Stimulated activated CD4-positive, alpha-beta T cell treated with anti-CD3 and anti-CD28 coated beads, Interleukin-1b, Interleukin-23, amount 100 ng/mL, for 4 hours (primary cell): ENCODE measurements at places on chromosomes 3 and 15.

DNA sequence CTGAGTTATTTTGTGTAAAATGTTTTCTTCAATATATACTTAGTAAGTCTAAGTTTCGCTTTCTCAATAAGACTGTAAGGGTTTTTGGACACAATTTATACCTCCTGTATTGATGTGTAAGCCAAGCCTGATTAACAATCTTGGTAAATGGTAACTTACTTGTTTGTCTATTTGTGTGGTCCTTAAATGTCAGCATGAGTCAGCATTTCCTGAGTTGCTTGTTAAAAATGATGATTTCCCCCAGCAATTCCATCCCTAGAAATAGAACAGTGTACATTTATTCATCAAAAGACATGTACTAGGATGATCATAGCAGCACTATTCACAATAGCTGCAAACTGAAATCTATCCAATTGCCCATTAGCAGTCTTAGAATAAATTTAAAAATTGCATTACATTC lies 53.4 kb upstream of the LRIG1 start:
- no peak for DNase-seq

- peak; percentile 46 for DNase-seq
Measured at GRCh38 chr15:38670128-38671005, 105.8 kb upstream of the RASGRP1 start.

DNA sequence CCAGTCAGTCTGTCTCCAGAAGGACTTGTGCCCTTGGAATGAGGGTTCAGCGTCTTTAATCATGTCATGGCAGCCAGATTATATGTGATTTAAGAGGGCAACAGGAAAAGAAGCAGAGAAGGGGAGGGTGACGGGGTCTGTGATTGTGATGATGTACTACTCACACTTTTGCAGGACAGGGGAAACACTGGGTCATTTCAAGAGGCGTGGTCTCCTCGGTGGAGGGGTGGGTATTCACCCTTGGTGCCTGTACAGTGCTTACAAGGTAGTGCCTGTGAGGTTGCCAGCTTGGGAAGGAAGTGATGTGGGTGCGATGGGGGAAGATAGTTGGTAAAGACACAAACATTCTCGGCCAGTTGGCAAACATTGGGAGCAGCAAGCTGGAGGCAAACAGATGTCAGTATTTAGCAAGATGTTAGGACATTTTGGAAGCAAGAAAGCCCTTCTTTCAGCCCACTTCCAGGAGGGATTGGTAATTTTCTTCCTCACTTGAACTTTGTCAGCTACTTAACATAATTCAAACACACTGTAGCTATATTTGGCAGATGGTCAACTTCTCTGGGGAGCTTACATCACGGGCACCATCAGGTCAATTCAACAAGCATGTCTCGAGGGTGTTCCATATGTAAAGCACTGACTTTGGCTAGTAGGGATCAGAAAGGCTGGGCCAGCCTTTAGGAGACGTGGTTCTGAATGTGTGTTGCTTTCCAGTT lies 71.4 kb upstream of the ROPN1 start:
- no peak for DNase-seq

DNA sequence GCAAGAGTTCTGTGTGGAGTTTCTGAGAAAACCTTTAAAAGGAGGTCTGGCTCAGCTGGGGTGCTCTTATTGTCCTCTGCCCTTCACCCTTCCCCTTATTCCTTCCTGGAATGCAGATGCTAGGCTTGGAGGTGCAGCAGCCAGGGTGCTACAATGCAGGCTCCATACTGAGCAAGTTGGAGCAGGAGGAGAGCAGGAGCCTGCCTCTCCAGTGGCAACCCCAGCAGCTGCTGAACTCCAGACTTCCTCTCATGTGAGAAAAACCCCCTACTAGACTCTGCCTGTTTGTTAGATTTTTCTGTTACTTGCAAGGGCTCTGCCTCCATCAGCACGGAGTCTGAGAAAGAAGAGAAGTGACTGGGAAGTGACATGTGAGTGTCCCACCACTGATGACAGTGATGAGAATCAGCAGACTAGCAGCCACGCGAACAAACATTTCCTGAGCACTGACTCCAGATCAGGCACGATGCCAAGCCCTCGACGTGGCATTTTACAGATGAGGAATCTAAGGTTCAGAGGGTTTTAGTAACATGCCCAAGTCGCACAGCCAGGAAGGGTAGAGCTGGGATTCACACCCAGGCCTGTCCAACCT lies 16.1 kb upstream of the RARRES1 start:
- no peak for DNase-seq

DNA sequence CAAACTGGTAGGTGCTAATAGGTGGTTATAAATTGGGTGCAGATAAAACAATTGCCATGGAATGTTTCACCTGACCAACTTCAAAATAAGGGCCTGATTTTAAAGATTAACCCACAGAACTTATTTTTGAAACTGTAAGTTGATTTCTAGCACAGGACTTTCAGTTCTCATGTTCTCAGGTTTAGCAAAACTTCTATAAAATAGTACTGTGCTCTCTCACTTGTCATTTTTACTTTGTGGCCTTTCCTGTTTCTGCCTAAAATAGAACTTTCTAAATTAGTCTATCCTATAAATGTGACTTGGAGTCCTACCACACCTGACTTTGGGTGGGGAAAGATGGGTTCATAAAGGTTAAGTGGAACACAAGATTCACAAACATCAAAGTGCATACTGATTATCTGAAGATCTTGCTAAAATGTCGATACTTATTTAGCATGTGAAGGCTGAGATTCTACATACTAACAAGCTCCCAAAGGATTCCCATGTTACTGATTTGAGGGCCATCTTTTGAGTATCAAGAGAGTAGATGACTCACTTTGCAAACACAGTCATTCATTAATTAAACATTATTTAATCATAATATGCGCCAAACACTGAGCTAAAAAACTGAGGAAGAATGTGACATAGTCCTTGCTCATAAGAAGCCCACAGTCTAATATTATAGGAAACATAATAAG lies 38.6 kb downstream of the BTLA start:
- no peak for DNase-seq
